ENCODE measurements at places on chromosomes 1 and 21.

DNA sequence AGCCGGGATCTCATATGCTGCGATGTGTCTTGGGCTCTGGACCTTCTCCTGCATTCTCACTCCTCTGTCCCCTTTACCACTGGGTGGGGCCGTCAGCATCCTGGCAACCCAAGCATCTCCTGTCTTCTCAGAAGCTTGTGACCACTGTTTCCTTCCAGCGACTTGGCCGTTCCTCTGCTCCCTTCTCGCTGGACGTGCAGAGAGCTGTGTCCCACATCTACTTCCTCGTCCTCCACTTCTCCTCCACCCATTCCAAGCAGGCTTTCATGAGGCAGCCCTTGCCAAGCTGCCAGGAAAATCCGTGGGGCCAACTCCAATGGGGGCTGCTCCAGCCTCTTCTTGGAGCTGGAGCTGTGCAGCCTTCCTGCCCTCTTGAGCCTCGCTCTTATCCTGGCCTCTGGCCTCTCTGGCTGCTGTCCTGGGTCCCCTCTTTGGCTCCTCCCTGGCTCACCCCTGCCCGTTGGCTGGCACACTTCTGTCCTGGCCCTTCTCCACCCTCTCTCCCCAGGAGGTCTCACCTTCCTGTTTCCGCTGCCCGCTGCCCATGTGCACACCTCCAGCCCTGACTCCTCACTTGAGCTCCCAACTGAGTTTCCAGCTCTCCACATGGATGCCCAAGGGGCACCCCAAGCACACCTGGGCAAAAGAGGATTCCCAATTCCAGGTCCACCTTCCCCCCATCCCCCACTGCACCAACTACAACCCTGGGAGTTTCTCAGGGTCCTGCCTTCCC is 8.7 kb downstream of the FAM131C start:
- no peak for DNase-seq

DNA sequence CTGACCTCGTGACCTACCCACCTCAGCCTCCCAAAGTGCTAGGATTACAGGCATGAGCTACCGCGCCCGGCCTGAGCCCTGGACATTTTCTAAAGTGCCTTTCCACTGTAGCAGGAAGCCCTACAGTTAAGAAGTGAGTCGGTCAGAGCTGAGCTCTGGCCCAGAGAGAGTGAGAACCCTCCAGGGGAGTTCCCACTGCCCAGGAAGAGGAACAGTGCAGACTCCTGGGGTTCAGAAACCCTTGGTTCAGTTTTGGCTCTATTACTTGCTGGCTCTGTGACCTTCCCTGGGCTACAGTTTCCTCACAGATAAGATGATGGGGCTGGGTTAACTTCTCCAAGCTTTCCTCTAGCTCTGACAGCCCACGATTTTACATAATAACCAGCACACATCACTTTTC is 20.9 kb downstream of the SLC9A1 start:
- DNase-seq = no peak

GRCh38 chr1:24351918-24352627 is 32.9 kb downstream of the GRHL3 start:
- no peak for DNase-seq

DNA sequence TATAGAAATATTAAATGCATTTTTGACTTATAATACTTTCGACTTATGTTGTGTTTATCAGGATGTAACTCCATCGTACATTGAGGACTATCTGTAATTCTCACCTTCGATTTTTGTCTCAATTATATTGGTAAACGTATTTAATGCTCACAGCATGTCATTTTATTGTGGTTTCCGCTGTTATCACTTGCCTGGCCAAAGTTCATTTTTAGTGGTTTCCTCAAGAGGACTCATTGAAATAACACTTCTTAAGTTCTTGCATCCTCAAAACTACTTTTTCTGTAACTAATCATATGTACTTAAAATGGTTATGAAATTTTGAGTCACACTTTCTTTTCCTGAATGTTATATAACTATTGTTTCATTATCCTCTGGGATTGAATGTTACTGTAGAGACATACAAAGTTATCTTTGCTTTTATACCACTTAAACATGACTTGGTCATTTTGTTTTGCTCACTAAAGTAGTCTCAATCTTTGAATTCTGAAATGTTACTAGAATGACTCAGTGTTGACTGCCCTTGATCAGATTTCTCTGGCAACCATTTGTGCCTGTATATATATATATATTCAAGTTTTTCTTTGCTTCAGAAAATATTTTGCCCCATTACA is 289.6 kb upstream of the PROX1 start:
- DNase-seq = no peak

All from stimulated activated CD8-positive, alpha-beta memory T cell treated with anti-CD3 and anti-CD28 coated beads, Interleukin-2, amount 100 ng/mL, for 1 hour (primary cell).